Omental fat pad (tissue), 4 donors: ENCODE measurements at places on chromosomes 1 and 21.

DNA sequence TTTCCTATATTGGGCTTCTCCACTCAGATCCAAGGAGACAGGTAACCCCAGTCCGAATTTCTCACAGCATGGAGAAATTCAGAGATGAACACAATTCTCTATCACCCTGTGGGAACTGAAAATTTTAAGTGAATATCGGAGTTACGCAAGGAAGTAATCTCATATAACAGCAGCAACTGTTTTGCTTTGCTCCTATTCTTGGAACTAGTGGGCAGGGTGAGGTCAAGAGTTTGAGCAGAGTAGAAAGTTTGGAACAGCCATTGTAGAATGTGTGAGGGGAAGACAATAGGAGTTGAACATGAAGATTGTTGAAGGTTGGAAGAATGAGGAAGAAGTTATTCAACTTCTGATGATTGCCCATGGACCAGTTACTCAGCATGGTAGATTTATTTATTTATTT, 24.3 kb upstream of the SLC35D1 start:
- DNase-seq: no peak

DNA sequence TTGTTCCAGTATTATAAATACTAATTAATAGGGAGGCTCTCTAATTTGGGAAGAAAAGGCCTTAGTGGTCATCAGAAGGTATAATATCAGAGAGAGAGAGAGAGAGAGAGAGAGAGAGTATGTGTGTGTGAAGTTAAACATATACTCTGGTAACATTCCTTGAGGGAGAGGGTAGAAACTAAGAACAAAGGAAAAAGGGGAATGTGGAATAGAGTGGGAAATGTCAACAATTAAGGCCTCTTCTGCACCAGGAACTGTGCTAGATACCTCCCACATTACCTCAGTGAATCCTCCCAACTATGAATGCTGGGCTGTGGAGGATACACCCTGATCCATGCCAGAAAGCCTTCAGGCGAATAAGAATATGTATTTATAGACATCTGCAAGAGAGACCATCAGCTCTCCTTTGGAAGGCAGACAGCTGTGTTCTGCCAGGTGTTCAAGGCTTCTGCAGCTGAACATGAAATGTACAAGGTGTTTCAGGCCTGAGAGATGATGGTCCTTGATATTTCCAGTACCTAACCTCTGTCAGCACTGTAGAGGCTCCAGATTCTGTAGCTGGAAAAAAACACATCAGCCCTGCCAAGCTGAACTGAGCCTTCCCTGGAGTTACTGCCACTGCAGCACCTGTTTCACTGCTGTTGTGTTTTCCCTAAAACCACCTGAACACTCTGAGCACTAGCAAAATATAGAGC, 29.1 kb downstream of the TBX15 start:
- DNase-seq: no peak

GRCh38 chr1:198848649-198849048, 209.8 kb downstream of the PTPRC start:
- DNase-seq: no peak

DNA sequence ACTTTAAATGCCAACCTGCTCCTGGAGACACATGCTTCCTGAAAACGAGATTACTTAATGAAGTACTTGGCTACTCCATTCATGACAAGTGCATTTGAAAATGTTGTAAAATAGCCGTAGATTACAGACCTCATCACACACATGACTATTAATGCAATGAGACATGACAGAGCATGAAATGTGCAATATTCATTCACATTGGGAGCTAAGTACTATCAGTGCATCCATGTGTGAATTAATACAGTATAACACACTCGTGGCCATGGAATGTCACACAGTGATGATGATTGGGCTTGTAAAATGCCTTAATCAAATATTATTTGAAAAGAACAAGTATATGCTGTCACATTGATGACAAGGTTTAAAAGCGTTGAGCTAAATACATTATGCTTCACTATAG, 407.0 kb downstream of the AMY1C start:
- DNase-seq: no peak

GRCh38 chr1:109636201-109636952, 16.7 kb downstream of the AMPD2 start:
- no peak for DNase-seq

GRCh38 chr1:55636696-55637095, 421.5 kb upstream of the USP24 start:
- no peak for DNase-seq

- no peak for DNase-seq
These were observed 7.7 kb upstream of the MPZL1 start for GRCh38 chr1:167714098-167714438.

DNA sequence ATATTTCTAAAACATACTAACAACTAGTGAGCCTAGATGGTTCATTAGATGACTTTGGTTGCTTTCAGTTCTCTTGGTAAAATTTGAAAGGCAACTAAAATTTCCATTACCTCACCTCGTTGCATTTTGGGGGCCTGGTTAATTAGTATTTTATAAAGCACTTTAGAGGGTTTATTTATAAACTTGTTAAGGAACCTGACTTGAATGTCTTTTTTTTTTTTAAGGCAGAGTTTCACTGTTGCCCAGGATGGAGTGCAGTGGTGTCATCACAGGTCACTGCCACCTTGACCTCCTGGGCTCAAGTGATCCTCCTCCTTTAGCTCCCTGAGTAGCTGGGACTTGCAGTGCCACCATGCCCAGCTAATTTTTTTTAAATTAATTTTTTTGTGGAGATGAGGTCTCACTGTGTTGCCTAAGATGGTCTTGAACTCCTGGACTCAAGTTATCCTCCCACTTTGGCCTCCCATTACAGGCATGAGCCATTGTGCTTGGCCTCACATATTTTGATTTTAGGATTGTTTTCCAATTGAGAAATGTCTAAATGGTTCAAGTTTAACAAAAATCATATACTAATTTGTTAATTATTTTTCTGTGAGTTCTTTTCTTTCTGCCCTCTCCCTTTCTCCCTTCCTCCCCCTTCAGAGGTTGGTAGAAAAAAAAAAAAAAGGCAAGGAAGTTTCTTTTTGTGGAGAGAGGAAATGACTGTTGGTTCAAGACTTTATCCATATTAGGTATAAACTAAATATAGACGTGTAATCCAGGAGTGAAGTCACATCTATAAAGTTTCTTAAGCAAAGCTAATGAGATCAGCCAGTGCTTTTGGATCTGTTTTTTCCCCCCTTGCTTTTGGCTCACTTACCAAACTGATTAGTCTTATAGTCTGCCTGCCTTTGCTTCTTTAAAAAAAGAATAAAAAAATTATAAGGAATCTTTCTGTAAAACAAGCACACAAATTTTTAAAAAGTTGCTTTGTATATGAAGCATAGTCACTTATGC, 24.7 kb downstream of the CLIC4 start:
- no peak for DNase-seq

- DNase-seq: no peak
These were observed 92.1 kb upstream of the LRRN2 start for GRCh38 chr1:204777591-204777990.

GRCh38 chr1:228488125-228488817, 1.1 kb downstream of the RNF187 start:
- DNase-seq: no peak

DNA sequence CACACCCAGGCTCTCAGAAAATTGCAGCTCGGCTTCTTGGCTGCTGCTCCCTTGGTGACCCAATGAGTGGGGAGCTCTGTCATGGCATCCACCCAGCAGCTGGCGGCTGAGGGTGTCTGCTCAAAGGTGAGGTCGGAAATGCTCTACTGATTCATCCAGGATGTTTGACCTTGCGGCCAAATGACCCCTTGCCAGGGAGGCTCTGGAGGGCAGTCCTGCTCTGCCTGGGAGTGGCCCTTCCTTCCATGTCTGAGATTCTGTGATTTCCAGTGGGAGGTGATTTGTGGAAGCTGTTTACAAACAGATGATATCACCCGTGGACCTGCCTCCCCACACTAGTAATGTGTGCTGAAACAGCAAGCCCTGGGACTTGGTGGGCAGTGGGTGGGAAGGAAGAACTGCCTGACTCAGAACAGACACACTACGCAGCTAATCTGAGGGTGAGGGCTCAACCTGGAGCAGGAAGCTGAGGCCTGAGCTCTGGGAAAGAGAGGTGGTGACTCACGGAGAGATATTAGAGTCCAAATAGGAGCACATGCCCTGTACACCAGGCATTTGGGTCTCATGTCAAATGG, 3.0 kb downstream of the CRCT1 start:
- DNase-seq: no peak

DNA sequence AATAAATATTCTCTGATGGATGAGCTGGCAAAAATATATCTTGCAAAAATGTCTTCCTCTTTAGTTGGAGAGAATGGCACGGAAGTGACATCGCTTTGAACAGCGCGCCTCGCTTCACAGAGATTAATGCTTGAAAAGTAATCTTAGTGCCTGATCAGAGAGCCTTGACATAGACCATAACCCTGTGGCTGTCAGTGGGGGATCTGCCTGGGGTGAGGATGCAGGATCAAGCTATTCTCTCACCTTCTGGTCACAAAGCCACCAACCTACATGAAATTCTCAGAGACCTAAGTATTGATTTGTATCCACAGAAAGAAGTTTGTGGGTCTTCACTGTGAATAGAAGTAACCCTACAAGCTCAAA, 492.6 kb downstream of the LMO4 start:
- DNase-seq: no peak

- no peak for DNase-seq
These were observed 33.5 kb downstream of the EPHA2 start for GRCh38 chr1:16122350-16122881.

- DNase-seq: no peak
These were observed 2.5 kb upstream of the RCSD1 start for GRCh38 chr1:167627615-167627864.

DNA sequence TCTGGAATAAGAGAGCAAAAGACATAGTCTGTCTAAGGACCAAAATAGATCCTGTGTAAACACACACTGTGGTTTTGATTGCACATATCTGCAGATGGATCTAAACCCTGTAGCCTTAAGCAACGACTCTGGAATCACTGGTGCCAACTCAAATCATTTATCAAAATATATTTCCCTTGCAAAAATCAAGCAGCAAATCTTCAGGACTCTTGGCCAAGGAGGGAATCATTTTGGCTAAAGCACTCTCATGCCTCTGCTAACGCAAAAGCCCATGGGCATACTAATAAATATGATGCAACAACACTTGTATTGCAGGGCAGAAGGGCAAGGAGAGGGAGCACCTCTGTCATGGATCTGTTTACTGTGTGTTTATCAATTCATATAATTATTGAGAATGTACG, 155.4 kb upstream of the DUSP10 start:
- no peak for DNase-seq

DNA sequence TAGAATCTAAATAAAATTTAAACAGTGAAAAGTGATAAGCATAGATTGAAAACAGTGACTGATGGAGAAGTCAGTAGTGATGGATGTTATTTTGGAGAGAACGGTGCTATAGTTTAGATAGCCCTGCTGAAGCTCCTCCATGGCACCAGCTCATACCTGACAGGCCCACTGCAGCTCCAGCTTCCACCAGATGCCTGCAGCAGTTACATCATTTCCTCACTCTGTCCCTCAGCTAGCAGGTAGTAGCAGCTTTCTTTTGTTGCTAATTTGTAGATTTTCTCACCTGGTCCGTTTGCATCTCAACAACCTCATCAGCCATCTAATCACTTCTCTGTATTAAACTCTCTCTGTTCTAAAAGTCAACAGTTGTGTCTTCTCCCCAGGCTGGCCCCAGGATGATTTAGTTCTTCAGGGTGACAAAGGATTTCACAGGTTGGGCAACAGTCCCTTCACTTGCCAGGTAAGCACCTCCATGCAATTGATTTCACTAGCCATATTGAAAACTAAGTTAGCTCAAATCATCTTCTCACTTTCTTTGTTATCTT, 128.3 kb downstream of the LMX1A start:
- no peak for DNase-seq

GRCh38 chr1:246497331-246497915, 9.7 kb downstream of the SMYD3 start:
- DNase-seq: no peak

GRCh38 chr1:245772739-245773138, 618.0 kb downstream of the KIF26B start:
- no peak for DNase-seq

DNA sequence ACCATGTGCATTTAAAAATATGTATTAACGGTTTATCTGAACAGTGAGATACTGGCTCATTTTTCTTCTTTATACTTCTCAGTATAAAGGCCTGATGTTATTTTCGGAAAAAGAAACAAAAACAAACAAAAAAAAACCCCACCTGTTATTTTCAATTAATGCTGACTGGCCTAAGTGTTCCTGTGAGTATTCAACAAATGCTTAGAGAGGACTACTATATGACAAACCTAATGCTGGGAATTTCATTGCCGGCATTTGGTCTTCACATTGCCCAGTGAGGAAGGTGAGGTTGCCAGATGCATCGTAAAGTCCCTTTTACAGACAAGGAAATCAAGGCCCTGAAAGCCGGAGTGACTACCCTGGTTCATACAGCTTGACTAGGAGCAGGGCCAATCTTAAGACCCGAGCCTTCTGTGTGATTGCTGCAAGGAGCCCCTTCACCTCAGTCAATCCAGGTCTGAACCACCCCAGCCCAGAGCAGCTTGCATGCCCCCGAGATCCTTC, 599 bp downstream of the MRPL24 start:
- no peak for DNase-seq

DNA sequence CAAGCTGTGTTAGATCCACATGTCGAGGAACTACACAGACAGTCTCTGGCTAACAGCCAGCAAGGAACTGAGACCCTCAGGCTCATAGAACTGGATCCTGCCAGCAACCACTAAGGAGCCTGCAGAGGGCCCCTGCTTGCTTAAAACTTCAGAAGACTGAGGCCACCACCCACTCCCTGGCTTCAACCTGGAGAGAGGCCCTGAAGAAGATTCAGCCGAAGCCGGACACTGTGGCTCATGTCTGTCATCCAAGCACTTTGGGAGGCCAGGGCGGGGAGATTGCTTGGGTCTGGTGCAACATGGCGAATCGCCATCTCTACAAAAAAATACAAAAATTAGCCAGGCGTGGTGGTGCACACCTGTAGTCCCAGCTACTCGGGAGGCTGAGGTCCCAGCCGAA, 92.6 kb upstream of the TMPRSS2 start:
- DNase-seq: no peak

DNA sequence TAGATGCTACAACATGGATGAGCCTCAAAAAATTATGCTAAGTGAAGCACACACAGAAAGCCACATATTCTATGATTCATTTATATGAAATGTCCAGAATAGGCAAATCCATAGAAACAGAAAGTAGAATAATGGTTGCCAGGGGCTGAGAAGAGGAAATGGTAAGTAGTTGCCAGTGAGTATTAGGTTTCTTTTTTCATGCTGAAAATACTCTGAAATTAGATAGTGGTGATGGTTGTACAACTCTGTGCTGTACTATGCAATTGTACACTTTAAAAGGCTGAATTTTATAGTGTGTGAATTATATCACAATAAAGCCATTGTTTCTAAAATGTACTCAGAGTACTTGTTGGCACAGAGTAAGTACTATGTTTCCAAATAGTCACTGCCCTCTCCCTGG, 15.5 kb upstream of the GFI1 start:
- DNase-seq: no peak
